HS-5 (cell line): ENCODE measurements at places on chromosomes 2 and 18.

GRCh38 chr2:45984366-45984765, 312.8 kb upstream of the EPAS1 start:
- DNase-seq: no peak

DNA sequence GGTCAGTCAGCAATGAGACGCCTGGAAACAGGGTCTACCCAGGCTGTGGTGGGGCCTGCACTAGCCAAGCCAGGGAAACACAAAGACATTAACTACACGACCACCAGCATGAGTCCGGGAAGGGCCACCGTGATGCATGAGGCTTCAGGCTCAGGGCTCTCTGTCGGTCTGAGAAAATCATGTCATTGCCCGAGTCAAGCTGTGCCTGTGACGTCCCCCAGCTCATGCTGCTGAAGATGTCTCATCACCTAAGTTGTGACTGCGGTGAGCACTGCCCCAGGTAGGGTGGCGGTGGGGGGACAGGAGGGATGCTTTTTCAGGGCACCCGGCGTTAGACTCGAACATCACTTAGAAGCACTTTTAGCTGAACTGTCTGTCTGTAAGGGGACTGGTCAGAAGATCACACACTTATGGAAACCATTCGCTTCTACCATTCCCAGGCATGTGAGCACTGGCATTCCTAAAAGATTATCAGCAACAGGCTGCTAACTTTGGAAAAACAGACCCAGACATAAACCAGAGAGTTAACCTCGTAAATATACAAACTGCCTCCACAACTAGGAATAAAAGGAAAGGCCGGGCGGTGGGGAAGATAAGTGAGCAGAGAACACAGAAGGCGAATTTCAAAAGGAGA, 234.5 kb downstream of the HDAC4 start:
- DNase-seq: no peak

DNA sequence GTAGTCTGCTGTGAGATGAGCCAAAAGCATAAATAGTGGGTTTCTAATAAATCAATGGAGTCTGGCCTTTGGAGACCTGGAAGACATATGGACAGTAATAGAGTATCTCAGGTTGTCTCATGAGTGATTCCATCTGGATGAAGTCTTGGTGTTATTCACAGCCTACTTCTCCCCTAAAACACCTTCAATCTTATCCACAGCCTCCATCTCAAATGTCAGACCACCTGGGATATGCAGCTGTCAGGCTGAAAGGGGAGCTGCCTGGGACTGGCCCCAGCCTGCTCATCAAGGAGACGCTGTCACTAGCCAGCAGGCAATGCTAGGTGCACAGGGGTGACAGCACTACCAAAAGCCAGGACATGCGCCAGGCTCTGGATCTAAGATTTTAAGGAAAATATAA, 684.0 kb upstream of the ZEB2 start:
- DNase-seq: no peak

- no peak for DNase-seq
These were observed 5.6 kb downstream of the IKZF2 start for GRCh38 chr2:213145715-213146242.

DNA sequence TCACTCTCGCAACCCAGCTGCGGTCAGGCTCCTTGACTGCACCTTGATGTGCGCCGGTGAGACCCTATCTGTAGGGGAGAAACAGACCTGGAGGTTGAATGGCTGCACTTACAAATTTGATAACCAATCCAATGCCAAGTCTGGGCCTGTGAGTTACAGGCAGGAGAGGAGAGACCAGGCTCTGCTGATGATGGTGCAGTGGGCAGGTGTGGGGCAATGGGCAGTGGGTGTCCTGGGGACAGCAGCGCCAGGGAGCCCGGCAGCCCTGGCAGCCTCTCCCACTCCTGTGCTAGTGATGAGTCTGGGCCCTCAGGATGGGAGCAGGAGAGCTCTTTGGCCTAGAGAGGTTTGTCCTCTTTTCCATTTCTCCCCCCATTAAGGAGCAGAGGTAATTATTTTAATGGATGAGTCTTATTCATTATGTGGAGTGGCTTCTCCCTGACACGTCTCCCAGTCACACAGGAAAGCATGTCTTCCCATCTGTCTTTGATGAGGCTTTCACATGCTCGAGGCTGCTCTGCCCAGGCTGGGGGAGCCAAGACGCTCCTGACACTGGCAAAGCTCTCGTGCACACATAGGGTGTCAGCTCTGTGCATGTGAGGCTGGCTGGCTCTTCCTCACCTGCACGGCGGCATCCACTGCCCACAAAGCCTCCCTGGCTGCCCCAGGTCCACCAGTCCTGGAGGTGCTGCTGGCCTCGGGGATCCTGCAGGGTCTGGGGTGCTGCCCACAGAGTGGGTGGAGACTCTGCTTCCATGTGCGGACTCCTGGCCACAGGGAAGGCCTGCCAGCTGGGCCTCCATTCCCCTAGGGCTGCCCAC, 10.0 kb upstream of the ALLC start:
- DNase-seq: no peak

DNA sequence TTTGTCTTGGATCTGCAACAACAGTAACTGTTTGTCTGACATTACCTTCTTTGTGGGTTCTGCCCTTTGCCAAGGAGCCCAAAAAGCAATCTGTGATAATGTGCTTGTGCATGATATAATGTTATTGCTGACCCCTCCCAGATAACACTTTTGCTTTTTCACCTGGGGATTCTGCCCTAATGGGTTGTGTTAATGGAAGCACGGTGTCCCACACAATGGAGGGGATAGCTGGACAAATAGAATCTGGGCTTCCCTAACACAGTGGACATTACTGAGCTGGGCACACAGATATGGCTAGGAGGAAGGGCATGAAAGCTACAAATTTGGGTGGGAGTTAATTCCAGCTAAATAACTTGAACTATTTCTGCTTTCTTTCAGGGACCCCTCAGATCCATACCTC, 20.6 kb downstream of the PLB1 start:
- no peak for DNase-seq

DNA sequence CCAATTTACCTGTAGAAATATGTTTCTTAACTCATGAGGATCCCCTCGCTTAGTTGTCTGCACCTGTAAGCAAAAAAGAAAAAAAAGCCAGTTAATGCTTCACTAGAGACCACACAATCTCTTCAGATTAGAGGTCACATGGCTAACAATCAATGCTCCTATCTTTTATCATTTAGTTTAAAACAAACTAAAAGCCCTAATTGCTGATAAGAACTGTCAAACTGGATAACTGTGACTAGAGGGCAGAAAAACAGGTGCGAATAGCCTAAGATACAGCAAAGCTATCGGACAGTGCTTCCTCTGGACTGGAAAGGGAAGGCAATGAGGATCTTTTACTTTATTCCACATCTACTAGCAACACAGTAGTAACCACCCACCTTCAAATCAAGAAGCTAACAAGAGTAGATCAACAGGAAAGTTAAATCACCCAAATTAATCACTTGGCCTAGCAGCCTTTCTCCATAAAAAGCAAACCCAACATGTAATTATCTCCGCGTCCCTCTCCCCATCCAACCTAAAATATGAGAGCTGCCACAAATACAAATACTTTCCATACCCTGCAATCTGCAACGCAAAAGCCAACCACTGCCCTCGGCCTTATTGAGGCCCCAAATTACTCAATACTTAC, 734 bp downstream of the SLC25A12 start:
- DNase-seq: no peak

DNA sequence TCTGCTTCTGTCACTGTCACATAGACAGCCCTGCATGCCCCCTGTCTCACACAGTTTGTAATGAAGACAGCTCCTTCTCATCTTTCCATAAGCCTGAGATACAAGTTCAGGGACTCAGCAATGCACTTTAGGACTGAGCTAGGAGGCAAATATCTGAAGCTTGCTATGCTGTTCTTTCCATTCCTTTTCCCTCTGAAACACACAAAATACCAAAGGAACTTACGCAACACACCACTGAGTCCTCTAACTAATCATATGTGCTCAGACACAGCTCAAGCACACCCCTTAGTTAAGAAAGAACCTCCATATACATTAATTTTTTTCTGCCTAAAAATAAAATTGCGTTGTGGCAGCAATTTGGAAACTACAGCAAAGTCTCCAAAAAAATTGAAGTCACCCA, 17.9 kb downstream of the SERPINB8 start:
- DNase-seq: no peak

GRCh38 chr2:111675419-111676194, 208.4 kb downstream of the ANAPC1 start:
- DNase-seq: no peak
